ENCODE measurements at places on chromosomes 7 and 10.

- no peak for DNase-seq
Observed at GRCh38 chr7:70241536-70242175, 643.4 kb downstream of the AUTS2 start.

DNA sequence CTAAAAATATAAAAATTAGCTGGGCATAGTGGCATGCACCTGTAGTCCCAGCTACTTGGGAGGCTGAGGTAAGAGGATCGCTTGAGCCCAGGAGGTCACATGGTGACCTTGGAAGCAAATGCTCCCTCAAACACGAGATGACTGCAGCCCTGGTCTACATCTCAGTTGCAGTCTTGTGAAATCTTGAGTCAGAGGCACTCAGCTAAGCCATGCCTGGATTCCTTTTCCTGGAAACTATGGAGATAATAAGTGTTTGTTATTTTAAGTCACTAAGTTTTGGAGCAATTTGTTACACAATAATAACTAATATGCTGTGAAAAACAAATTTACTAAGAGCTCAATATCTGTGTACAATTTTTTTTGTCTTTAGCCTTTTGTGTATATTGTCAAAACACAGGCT is 284.3 kb upstream of the KAT6B start:
- DNase-seq, result no peak

DNA sequence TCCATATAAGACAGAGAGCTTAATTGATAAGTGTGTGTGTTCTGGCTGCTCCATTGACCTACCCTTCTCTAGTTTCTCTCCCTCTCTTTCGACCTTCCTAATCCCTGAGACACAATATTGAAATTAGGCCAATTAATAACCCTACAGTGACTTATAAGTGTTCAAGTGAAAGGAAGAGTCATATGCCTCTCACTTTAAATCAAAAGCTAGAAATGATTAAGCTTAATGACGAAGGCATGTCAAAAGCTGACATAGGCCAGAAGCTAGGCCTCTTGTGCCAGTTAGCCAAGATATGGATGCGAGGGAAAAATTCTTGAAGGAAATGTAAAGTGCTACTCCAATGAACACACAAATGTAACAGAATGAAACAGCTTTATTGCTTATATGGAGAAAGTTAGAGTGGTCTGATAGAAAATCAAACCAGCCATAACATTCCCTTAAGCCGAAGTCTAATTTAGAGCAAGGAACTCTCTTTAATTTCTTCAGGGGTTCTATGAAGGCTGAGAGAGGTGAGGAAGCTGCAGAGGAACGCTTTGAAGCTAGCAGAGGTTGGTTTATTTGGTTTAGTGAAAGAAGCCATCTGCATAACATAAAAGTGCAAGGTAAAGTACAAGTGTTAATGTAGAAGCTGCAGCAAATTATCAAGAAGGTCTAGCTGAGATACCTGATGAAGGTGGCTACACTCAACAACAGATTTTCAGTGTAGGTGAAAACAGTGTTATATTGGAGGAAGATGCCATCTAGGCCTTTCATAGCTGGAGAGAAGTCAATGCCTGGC is 53.8 kb downstream of the ST7 start:
- DNase-seq, result no peak

GRCh38 chr10:86671419-86671818 is 3.1 kb downstream of the LDB3 start:
- DNase-seq, result no peak

- DNase-seq, result no peak
Observed at GRCh38 chr7:113664867-113665266, 253.9 kb downstream of the PPP1R3A start.

GRCh38 chr10:100731407-100732240 is 13.8 kb upstream of the PAX2 start:
- no peak for DNase-seq

DNA sequence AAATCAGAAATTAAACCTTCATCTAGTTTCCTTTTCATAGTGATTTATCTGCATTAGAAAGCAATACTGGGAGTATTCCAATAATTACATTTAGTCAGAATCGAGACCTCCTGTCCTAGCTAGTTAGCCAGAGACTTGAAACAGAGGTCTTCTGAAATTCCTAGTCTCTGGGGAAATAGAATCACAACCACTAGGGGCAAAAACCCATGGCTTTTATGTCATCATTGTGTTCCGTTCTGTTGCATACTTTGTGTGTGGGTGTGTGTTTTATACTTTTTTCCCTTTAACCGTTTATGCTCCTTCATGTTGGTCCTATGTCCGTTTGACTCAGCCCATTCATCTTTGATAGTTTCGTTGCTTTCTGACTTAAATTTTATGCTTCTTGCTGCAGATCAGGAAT is 79.8 kb downstream of the RALA start:
- no peak for DNase-seq

- DNase-seq, result no peak
Observed at GRCh38 chr7:98149116-98149692, 42.5 kb downstream of the LMTK2 start.

GRCh38 chr10:129774082-129774735 is 189.9 kb downstream of the EBF3 start:
- DNase-seq, result no peak

GRCh38 chr10:76509446-76509845 is 1078.0 kb downstream of the LRMDA start:
- no peak for DNase-seq

GRCh38 chr7:123601530-123601929 is at the start of gene ASB15:
Gene ASB15 (plus strand): TSS chr7:123601821. CDS start chr7:123614503, 12,682 bp downstream.
- no peak for DNase-seq

GRCh38 chr7:50304911-50305582 is 531 bp downstream of the IKZF1 start:
- DNase-seq, result no peak

DNA sequence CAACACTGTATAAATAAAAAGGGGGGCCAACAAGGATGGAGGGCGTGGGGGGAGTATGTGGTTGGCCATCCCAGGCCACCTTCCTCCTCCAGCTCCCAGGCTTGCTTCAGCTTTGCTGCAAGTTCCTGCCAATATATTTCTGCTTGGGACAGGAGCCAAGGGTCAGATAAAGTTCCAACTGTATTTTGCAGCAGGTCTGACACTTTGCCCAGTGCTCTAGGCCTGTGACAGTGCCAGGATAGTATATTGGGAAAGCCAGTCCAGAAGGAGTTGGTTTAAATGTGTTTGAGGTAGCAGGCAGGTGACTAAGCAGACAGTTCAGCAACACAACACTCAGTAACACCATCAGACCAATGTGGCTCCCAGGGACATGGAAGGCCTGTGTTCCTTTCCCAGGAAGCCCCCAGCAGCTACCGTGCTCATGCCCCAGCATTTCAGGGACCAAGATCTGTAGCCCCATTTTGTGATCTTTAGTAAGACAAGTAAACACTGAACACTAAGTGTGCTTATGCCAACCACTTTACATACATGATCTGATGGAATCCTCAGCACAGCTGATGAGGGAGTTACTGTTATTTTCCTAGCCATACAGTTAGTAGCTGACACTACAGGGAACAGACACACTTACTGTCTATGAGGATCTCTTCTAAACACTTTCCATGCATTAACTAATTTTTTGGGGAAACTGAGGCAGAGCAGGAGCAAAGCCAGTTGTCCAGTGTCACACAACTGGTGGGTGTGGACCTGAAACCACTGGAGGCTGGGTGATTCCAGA is 38.9 kb downstream of the DNAJB12 start:
- no peak for DNase-seq

DNA sequence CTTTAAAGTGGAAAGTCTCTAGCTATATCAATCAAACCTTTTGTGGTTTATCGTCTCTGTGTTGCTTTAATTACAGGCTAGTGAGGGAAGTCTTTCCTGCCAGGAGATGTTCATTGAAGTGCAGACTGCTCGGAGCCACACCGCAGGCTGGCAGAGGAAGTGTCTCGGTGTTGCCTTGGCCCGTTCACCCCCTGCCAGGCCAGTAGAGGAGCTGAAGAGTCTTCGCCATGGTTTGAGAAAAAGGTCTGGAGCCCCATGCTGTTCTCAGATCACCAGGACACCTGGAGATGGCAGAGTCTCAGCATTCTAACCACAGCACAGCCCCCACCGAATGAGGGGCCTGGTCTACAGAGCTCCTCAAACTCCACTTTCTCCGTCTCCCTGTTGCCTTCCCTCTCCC is 275.9 kb upstream of the PLPP4 start:
- DNase-seq, result no peak

DNA sequence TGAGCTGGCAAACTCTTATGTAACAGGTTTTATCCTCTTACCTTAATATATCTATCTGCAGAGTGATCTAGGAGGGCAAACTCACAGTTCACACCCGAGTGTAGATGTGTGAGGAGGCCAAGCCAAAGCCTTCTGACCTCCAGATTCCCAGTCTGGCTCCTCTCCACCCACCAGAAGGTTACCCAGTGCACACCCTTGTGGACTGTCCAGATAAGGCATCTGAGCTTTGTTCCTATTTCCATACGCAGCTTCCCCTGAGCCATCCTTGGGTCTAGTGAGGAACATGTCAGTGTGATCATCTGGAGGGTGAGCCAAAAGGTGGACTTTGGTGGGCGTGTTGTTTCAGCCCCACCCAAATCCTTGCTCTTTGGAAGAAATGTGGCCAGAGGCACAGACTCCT is 203.0 kb upstream of the MEOX2 start:
- DNase-seq, result no peak

DNA sequence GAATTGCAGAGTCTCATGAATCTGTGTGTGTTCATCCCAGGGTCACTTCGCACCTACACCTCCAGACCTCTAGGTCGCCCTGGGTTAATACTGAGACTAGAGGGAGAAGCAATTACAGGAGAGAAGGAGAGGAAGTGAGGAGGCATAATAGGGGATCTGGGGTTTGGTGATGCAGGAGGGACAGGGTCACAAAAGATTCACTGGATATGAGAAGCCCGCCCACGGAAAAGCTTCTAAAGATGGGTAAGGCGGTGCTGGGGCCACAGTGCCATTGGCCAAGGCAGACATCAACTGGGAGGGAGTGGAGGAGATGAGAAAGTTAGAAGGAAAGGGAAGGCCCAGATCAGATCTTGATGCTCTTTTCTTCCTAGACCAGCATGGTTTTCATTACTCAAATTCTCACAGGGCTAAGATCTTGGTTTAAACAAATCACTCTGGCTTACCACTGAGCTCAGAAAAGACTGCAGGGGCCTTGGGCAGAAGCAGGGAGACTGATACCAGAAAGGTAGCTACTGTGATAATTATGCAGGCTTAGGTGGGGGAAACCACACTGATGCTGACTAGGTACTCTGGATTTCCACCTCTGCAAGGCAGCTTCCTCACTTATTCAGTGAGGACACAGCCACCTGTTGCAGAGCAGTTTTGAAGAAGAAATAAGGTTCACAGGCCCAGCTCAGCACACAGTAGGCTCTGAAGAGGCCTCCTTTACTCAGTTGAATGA is 17.4 kb upstream of the ZNF273 start:
- no peak for DNase-seq

DNA sequence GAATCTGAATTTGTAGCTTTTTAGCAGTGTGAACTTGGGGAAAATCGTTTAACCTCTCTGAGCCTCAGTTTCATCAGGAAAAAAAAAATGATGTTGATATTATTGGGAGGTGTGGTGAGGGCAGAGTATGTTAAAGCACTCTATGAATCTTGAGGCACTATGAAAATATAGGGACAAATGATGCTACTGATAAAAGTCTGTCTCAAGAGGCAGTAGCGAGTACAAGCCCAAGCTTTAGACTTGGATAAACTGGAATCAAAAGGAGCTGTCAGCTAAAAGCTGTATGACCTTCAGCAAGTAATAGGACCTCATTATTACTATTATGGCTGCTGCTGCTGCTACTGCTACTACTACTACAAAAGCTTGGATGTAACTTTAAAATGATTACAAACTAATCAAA is 8.4 kb downstream of the ZNF277 start:
- DNase-seq, result no peak

DNA sequence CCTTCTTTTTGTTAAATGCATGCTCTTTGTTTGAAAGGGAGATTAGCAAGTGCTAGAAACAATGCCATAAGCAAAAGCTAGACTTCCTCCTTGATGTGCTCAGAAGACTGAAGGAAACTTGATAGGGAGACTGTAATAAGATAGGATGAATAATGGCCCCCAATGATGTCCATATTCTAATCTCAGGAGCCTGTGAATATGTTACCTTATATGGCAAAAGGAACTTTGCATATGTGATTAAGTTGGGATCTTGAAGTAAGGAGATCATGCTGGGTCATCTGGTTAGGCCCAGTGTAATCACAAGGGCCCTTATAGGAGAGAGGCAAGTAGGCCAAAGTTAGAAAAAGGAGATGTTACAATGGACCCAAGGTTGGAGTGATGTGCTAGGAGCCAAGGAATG is 13.6 kb upstream of the LIPM start:
- DNase-seq, result no peak

- DNase-seq, result peak; percentile 26
Observed at GRCh38 chr7:49775065-49775948, 1.9 kb downstream of the VWC2 start.

DNA sequence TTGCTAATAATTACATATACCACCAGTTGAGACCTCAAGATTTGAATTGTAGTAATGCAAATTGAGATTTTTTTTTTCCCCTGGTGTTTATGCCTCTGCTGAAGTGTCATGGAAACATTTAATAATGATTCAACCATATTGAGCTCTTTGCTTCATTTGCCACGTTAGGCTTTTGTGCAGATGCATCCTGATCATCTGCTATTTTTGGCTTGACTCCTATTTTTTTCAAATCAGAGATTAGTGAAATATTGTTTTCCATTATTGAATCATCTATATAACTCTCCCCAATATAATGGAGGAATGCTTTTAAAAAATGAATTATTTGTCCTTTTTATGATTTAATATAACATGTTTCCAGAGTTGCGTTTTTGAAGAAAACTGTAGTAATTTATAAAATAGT is 115.1 kb downstream of the SRI start:
- DNase-seq, result no peak

DNA sequence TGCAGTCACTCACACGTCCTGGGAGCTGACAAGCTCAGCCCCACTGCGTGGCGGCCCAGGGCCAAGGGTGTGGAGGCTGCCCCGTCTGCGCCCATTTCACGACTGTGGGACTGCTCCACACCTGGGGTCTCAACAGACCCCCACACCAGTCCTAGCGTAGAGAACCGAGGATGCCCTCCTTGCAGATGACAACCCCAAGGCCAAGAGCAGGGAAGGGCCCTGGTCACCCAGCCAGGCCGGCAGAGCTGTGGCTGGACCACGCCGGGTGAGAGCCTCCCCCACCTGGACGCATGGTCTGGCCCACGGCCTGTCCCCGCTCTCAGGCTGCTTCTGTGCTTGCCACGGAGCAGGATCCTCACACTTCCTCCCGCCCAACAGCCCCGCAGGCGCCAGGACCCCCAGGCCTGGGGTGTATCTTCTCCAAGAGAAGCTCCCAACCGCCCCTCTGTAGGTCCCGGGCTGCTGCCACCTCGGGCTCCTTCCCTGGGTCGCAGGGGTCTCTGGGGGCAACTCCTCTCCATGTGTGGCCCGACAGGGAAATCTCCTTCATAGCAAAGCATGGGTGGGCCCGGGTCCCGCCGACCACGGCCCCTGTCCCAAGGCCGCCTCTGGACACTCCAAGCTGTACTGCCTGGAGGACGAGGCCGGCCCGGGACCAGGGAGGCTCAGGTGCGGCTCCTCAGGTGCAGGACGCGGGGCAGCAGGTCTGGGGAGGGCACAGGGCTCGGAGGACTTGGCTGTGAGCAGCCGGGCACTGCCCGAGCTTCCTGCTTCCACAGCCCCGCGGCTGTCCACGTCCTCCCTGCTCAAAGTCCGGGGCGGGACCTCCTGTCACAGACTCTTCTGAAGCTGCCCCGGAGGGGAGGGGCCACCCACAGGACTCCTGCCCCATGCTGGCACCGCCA is 88.8 kb downstream of the FOXL3 start:
- no peak for DNase-seq

GRCh38 chr7:82347808-82348207 is 95.8 kb downstream of the CACNA2D1 start:
- DNase-seq, result no peak

- DNase-seq, result no peak
Observed at GRCh38 chr7:158236400-158236799, 351.2 kb downstream of the PTPRN2 start.

Data from GM12892 (cell line).